ENCODE measurements at places on chromosomes 12 and 14.
A peak's percentile ranks its signal among the peaks of the same experiment; 100 is the strongest.

DNA sequence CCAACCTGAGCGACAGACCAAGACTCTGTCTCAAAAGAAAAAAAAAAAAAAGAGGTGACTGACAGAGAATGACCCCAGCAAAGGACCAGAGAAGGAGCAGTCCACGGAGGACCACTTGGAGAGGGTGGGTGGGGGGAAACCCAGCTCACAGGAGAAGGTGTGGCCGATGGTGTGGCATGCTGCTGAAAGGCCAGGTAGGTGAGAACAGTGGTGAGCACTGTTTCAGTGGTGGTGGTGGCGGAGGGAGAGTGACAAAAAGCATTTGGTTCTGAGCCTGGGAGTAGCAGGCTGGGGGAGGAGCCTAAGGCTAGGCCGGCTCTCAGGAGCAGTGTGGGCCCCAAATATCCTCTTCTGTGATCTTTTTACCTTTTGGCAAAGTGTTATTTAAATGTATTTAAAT lies 63.8 kb downstream of the IRF2BPL start:
- no peaks in the 10 kb centered on the region for H3K27me3 ChIP-seq
- H3K4me3 ChIP-seq = no peak overlapping the region
- H3K36me3 ChIP-seq = no peaks in the 10 kb centered on the region
- H3K4me1 ChIP-seq = peaks cover 15% of the 10 kb centered on the region

DNA sequence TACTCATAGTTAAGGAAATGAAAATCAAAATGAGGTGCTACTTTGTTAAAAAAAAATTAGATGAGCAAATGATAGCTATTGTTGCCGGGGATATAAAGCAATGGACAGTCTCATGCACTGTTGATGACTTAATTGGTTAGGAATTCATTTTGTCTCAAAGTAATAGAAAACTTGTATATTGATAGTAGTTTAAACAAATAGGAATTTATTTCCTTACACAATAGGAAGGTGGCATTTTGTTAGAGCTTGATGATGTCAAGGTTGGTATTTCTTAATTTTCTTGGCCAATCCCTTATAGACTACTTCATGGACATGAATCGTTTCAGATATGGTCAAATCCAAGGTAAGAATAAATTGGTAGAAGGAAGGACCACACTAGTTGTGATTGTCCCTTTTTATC lies 7.8 kb downstream of the PRPF39 start:
- H3K27me3 ChIP-seq = no peaks in the 10 kb centered on the region
- H3K36me3 ChIP-seq = peaks cover 20% of the 10 kb centered on the region
- H3K27ac ChIP-seq = no peak overlapping the region

DNA sequence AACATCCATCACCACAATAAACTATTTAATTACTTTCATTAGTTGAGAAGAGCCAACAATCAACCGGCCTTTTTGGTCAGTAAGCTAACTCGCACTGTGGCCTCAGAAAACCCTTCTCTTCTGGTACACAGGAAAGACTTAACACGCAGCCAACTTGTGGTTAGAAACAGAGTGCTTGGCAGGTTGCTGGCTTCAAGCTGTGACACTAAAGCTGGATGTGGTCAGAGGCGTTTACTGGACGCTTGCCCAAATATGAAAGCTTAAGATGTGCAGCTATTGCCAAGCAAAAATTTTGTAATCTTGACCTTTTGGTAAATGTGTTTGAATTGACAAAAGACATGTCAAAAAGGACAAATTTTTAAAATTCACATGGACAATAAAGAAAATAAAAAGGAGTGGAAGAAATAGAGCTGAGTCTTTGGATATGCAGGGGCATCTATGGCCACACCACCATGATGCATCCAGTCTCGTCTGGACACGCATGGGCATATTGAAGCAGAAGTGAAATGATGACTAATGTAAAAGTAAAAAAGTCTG lies 2.6 kb upstream of the KLRK1 start:
- DNase-seq = peak; percentile 81
- H3K4me1 ChIP-seq = peaks cover 16% of the 10 kb centered on the region
- peak overlapping the region; percentile 6 for H3K27ac ChIP-seq
- H3K27me3 ChIP-seq = no peaks in the 10 kb centered on the region

- no peaks in the 10 kb centered on the region for H3K36me3 ChIP-seq
- no peaks in the 10 kb centered on the region for H3K27me3 ChIP-seq
- H3K4me1 ChIP-seq = no peaks in the 10 kb centered on the region
- no peak for DNase-seq
Observed at GRCh38 chr12:27859648-27860047, 79.6 kb upstream of the MANSC4 start.

DNA sequence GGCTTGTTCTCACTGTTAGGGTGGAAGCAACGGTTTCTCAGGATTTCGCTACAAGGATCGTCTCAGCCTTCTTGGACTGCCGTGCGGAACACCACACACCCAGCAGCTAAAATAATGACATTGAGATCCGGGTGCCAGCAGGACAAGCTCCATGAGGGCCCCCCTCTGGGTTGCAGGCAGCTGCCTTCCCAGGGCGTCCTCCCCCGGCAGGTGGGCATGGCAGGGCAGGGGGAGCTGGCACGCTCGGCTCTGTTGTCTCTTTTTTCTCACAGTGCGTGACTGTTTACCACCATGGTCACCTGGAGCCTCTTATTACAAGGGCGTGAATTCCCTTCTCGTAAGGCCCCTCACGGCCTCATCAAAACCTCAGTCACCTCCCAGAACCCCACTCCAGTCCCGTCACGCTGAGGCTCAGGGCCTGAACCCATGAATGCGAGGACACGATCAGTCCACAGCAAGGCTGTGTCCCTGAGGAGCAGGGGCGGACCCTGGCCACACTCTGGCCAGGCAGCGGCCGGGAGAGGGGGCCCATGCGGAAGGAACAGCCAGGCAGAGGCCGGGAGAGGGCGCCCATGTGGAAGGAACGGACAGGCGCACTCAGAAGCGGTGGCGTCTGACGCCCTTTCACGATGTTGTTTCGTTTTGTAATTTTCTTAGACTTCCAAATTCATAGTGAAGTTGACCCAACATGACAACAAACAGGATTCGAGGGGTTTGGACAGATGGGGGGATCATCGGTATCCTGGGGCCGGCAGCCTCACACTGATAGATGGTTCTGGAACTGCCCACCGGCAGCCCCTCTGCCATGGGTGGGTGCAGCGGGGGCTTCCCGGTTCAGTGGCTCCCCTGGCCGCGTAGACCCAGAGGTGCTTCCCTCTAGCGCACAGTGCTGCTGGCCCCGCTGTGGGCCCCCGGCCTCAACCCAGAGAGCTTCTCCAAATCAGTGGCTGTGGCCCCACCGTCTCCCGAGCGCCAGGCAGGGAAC lies 10.0 kb downstream of the LRCOL1 start:
- H3K27ac ChIP-seq = no peak overlapping the region
- peaks cover 40% of the 10 kb centered on the region for H3K27me3 ChIP-seq
- DNase-seq = peak; percentile 81
- H3K4me3 ChIP-seq = peak overlapping the region; percentile 23
- H3K4me1 ChIP-seq = no peaks in the 10 kb centered on the region

GRCh38 chr12:92503029-92503931 lies 199.5 kb upstream of the PLEKHG7 start:
- peak; percentile 66 for DNase-seq
- no peaks in the 10 kb centered on the region for H3K36me3 ChIP-seq
- no peaks in the 10 kb centered on the region for H3K27me3 ChIP-seq
- peak overlapping the region; percentile 78 for H3K27ac ChIP-seq
- no peak overlapping the region for H3K4me3 ChIP-seq
- H3K4me1 ChIP-seq = peaks cover 40% of the 10 kb centered on the region

DNA sequence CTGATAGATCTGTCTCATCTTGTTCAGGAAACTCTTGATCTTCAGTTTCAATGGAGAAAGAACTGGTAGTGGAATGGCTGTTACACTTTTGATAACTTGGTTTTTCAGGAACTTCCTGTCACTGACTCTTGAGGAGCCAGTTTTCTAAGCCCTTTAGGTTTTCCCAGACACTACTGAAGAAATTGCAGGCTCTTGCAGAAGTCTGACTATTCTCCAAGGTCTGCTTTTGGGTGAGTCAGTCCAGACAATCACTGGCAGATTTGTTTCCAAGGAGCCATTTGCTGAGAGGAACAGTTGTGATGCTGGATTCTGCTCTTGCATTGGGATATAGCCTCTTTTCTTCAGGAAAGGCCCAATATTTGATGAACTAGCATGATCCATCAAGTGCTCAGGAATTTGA lies 468.0 kb downstream of the FUT8 start:
- no peak for DNase-seq
- no peaks in the 10 kb centered on the region for H3K36me3 ChIP-seq
- H3K27me3 ChIP-seq = no peaks in the 10 kb centered on the region
- H3K27ac ChIP-seq = no peak overlapping the region

DNA sequence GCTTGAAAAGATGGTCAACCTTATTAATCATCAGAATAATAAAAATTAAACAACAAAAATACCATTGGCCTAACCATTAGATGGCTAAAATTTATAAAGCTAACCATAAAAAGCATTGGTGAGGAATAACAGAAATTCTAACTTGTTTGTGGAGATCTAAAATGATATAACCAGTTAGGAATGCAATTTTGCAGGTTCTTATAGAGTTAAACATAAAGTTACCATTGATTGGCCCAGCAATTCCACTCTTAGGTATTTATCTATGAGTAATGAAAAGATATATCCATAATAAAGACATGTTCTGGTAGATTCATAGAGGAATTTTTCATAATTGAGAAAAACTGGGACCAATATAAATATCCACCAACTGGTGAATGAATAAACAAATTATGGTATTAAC lies 1098.6 kb downstream of the FSCB start:
- no peak overlapping the region for H3K4me3 ChIP-seq
- H3K36me3 ChIP-seq = no peaks in the 10 kb centered on the region
- H3K4me1 ChIP-seq = no peaks in the 10 kb centered on the region
- no peak for DNase-seq
- H3K27ac ChIP-seq = no peak overlapping the region

- peaks cover 11% of the 10 kb centered on the region for H3K4me1 ChIP-seq
- no peak for DNase-seq
- H3K36me3 ChIP-seq = no peaks in the 10 kb centered on the region
Observed at GRCh38 chr14:54211551-54212308, 185.1 kb upstream of the CDKN3 start.

- no peak overlapping the region for H3K27ac ChIP-seq
- DNase-seq = no peak
- H3K4me3 ChIP-seq = no peak overlapping the region
- H3K27me3 ChIP-seq = no peaks in the 10 kb centered on the region
- H3K4me1 ChIP-seq = no peaks in the 10 kb centered on the region
- no peaks in the 10 kb centered on the region for H3K36me3 ChIP-seq
Observed at GRCh38 chr12:241266-241665, 21.4 kb downstream of the SLC6A13 start.

DNA sequence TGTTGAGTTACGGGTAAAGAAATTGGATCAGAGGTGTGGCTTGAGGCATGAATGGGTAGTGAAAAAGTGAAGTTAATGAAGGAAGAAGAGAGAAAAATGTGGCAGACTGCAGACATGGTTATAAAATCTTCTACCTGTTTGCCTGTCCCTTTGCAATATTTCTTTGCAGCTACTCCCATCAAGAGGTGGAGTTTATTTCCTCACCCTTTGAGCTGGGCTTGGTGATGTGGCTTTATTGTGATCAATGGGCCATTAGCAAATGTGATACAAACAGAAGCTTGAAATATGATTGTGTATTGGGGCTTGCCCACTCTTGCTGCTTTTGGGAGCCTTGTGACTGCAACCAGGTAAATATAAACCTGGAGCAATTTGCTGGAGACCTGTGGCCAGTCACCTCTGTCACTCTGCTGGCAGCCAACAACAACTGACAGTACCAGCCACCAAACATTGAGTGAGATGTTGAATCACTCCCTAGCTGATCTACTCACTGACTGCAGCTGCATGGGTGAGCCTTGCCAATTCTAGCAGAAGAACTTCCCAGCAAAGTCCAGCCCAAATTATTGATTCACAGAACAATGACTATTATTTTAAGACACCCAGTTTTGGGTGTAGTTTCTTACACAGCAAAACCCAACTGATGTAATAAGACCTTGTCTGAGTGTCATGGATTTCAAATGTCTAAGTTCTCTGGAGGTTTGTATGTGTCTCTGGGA lies 151.0 kb upstream of the ATP2B1 start:
- peaks cover 6% of the 10 kb centered on the region for H3K4me1 ChIP-seq
- H3K27ac ChIP-seq = no peak overlapping the region
- no peaks in the 10 kb centered on the region for H3K36me3 ChIP-seq
- DNase-seq = no peak

DNA sequence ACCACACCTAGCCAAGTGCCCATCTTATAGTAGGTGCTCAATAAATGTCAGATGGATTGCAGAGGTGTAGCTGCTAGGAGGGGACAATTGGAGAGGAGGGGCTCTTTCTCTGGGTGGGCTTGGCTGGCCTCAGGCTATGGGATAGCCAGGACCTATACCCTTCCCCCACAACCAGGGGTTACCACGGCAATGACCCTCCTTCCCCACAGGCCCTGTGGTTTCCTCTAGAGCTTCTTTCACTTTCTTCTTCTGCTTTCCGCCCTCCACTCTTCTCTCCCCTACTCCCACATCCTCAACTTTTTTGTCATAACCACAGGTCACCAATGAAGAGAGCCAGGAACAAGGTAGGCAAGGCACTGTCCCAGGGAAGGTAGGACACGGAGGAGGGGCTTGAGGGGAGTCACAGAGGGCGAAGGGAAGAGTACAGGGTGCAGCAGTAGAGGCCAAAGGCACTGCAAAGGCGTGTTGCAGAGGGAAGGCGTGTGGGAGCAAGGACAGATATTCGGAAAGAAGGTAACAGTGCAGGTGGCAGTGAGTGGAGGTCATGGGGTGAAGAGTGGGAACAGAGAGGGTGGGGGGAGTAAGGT lies 1.9 kb upstream of the ITGB7 start:
- DNase-seq = no peak
- no peak overlapping the region for H3K4me3 ChIP-seq
- H3K4me1 ChIP-seq = no peaks in the 10 kb centered on the region
- peak overlapping the region; percentile 39 for H3K27ac ChIP-seq
- H3K36me3 ChIP-seq = peaks cover 37% of the 10 kb centered on the region
- H3K27me3 ChIP-seq = no peaks in the 10 kb centered on the region

DNA sequence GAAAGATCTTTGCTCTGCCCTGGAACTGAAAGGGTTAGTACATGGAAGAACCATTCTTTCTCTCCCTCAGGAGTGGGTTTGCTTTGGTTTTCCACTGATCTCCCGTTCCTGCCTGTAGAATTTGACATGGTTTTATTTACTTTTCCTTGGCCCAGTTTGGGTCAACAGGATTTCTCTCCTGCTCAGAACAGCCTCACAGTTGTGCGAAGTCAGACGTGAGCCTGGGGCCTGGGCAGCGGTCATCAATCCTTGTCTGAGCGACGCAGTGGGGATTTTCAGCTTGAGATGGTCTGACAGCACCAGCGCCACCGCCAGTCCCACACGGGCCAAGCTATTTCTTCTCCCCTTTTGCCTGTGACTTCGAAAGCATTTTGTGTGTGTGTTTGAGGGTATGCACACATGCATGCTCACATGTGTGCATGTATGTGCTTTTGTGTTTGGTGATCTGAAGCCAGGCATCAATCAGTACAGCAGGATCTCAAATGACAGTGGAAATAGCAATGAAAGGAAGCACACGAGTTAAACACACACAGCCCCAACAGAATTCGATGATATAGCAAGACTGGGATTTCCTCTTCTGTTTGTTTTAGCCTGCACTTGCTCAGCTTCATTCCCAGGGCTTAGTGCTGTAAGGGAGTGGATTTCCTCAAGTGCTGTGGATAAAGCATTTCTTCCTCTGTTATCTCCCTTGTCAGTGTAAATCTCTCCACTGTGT lies 58.3 kb downstream of the SMOC1 start:
- no peak overlapping the region for H3K27ac ChIP-seq
- no peaks in the 10 kb centered on the region for H3K27me3 ChIP-seq
- H3K4me3 ChIP-seq = no peak overlapping the region
- no peaks in the 10 kb centered on the region for H3K36me3 ChIP-seq

GRCh38 chr14:49946320-49947141 lies 53.6 kb downstream of the ARF6 start:
- H3K27ac ChIP-seq = no peak overlapping the region
- no peak for DNase-seq
- no peaks in the 10 kb centered on the region for H3K36me3 ChIP-seq
- no peak overlapping the region for H3K4me3 ChIP-seq

- H3K4me1 ChIP-seq = no peaks in the 10 kb centered on the region
- H3K4me3 ChIP-seq = no peak overlapping the region
- H3K36me3 ChIP-seq = no peaks in the 10 kb centered on the region
- H3K27me3 ChIP-seq = no peaks in the 10 kb centered on the region
Observed at GRCh38 chr14:58171090-58171489, 19.1 kb upstream of the ARMH4 start.
